ENCODE measurements at places on chromosomes 12 and 14.
A peak's percentile ranks its signal among the peaks of the same experiment; 100 is the strongest.

DNA sequence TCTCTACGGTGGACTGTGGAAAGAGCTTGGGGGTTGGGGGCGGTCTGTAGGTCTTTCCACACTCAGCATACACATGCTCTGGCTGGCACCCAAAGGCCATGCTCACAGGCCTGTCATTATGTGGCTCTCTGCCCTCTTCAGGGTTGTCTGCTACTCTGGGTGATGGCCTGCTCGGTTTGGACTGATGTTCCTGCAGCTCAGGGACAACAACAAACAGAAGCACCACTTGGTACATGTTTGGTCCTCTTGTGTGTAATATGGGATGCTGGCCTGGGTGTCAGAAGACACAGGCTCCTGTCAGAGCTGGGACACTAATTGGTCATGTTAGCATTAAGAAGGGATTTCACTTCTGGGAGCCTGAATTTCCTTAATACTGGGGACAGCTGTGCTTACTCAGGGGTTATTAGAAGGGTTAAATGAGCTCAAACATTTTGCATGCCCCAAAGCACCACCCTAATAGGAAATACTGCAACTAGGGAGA, 32.7 kb upstream of the SELPLG start:
- DNase-seq = no peak

- DNase-seq = no peak
These were observed 108.0 kb upstream of the TMEM132D start for GRCh38 chr12:130011611-130012385.

DNA sequence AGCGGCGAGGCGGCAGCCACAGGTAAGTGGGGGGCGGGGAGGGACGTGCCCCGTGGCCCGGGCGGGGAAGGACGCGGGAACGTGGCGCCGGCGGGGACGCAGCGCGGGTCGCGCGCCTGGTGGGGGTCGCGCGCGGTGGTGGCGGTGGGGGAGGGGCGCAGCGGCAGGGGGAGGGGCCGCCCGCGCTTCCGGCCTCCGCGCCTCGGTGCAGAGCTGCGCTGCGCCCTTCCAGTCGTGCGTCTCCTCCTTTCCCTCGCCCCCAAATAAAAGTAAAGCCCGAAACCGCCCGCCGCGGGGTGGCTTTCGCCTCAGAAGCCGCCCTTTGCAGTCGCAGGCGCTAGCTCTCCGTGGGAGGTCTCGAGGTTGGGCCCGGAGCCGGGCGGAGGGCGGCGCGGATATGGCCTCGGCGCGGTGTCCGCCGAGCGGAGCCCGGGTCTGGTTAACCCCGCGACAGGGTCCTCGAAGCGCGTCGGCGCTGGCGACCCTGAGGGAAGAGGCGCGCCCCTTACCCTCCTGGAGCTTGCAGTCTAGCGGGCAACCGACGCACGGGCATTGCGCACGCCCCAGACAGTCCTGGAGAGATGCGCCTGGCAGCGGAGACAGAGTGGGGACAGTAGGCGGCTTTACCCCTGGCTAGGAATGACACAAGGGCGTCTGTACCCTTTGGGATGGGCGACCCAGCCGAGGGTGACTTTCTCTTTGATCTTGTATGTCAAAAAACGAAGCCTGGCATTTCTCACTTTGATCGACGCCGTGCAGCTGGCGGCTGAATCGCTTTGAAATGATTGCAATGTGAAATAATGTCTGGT, 589 bp downstream of the ATF1 start:
- peak; percentile 78 for DNase-seq

DNA sequence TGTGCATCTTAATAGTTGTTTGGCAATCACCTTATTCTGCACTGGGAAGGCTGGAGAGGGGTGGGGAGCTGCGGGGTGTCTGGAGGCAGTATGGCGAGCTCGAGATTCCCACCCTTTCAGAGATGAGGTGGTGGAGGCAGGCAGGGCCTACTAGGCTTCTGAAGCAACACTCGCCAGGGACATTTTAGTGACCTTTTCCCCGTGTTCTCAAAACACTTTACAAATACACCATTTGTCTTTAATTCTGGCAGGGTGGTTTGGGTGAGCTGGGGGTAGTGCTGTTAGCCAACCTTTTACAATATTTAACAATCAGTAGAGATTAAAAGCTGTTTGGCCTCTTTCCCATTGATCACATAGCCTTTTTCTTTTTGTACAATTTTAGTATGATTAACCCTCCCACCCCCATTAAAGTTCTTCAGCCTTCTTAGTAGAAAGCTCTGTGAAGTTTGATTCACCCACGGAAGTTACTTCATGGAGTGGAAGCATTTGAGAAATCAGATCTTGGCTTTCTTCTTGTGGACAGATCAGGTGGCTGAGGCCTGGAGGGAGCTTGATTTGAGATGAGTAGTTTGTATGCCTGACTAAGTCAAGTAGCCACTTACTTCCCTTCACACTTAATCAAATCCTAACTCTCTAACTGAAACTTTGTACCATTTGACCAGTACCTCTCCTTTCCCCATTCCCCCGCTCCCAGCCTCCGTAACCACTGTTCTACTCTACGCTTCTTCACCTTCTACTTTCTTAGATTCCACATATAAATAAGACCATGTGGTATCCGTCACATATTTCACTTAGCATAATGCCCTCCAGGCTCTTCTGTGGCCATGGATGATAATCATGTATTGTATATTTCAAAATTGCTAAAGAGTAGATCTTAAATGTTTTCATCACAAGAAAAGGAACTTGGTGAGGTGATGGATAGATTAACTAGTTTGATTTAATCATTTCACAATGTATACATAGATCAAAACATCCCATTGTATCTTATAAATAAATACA, 41.0 kb downstream of the TRAF3 start:
- DNase-seq = no peak

DNA sequence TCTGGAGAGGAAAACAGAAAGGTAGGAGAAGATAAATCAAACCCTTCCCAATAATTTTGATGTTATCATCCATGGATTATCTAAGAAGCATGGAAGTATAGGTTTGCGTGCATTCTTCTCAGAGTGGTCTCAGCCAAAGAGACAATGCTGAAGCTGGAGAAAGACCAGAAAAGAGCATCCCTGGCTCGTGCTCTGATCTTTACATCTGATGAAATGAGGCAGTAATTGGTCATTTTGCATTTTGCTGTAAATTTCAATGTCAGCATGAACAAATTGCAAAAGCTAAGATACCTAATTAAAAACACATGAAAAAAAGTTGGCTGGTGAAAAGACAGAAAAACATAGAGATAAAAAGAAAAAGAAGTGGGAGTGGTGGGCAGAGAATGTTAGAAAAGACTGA, 252.4 kb downstream of the ITPR2 start:
- DNase-seq = no peak

DNA sequence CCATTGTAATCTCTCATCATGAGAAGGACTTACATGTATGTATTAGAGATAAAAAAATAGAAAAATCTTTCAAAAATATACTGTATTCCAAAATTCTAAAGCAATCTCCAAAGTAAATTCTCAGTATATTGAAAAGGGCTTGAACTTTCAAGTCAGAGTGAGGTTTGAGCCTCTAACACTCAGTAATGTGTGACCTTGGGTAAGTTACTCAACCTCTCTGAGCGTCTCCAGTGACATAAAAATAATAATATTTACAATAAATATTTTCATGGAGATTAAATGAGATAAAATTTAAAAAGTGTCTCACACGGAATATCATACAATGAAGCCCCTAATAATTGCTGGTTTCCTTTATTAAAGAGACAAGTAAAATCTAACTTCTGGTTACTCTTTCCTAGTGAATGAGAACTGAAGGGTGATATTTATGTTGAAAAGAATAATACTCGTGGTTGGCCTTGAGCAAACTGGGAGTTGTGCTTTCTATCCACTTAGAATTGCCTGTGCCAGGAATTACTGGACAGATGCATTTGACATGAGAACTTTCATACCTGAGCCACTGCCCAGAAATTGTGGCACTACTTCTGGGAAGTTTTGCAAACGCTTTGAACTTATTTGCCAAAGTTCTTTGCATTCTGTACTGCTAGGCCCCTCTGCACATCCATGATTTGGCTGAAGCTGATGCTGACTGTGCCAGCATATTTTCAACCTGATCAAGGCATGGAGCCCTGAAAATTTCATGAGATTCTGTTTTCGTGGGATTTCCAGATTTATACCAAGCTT, 933.7 kb downstream of the GALC start:
- DNase-seq = no peak

DNA sequence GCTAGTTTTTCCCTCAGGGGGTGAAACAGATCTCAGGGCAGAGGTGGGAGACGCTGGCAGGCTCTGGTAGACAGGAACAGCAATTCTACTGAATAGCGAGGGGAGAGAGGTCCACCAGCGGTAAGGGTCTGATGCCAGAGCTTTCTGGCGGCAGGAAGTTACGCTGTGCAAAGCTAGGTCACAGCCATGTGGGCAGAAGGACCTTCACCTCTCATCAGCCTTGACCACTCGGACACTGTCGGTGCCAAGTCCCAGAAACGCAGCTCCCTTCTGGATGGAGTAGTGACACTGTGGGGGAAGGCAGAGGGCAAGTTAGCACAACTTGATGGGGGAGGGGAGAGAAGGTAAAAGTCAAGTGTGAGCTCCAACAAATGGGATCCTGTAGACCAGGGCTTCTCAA, 10.3 kb upstream of the ZNF740 start:
- no peak for DNase-seq

GRCh38 chr12:12718853-12719252, 1.7 kb downstream of the CDKN1B start:
- peak; percentile 26 for DNase-seq

DNA sequence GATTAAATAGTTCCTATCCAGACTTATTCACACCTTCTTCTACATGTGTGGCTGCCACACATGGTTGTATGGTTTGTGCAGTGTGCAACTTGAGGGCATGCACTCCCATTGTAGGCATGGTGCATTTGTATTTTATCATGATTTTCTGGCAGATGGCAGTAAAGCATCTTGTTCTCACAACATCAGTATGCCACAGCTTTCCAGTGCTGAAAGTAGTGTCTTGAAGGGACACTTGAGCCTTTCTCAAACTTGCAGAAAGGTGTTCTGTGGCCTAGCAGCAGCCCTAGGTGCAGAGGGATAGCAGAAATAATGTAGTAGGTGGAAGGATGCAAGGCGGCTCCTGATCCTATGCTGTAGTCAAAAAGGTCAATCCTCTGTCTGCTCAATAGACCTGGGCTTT, 72.9 kb downstream of the LMNTD1 start:
- no peak for DNase-seq

DNA sequence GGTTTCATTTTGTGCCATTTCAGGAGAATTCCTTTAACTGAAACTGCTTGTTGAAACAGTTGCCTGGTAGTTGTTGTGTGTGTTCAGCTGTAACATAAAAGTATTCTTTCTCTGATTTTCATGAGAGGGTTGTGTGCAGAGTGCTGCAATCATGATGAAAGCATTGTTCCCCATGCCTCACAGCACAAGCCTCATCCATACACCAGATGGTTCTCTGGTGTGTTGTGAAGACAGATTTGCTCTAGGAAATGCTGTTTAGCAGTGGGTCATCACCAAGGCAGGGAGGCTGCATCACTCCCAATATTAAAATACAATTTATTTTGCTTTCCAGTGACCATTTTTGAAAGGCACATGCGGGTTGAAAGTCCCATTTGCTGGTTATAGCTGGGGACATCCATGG, 404.4 kb downstream of the AACS start:
- DNase-seq = no peak

- peak; percentile 41 for DNase-seq
These were observed 883 bp downstream of the FOXJ2 start for GRCh38 chr12:8033153-8034044.

- DNase-seq = no peak
These were observed 134.9 kb downstream of the SLC5A8 start for GRCh38 chr12:101074940-101075680.

DNA sequence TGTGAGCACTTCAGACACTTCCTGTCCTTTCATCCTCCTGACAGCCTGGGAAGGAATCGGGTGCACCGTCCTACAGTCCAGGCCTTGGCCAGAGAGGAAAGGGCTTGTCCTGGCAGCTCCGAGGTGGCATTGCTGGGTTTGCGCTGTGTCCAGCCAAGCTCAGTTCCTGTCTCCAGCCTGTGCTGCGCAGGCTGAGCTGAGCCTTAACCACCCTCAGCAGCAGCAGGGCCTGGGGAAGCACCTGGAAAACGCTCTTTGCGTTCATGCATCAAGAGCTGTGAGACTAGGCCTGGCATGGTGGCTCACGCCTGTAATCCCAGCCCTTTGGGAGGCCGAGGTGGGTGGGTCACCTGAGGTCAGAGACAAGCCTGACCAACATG, 33.7 kb upstream of the EML1 start:
- no peak for DNase-seq

DNA sequence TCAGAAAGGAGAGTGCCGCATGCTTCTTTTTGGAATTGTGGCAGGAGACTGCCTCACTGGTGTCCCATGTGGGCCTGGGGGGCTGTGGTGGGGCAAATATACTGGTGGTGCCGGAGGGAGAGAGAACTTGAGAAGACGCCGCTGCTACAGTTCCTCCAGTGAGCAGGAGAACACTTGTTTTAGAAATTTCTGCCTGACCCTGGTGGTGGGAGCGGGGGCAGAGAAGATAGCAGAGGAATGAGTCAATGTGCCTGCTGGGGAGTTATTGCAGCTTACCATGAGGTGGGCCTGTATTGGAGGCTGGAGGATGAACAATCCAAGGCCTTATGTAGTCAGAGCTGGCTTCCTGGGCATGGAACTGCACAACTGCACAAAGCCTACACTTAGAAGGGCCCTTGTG, 211.8 kb downstream of the SNAPC1 start:
- no peak for DNase-seq

GRCh38 chr12:79944565-79944964, 9.7 kb upstream of the PPP1R12A start:
- DNase-seq = no peak

GRCh38 chr14:22886500-22887259, 3.7 kb downstream of the REM2 start:
- DNase-seq = peak; percentile 78

DNA sequence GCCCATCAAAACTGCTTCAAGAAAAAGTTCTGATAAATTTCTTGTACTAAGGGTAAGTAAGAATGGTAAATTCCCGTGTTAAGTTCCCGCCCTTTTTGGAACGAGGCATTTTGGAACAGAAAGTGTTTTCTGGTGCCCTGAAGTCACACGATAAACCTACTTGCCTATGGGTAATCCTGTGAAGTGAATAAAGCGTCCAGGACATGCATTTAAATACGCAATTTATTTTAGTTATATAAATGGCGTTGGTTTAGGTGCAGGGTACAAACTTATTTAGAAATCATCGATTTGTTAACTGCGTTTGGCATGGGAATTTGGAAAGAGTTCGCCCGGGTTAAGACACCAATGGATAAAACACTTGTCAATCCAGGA, 715 bp upstream of the RAP1B start:
- no peak for DNase-seq

DNA sequence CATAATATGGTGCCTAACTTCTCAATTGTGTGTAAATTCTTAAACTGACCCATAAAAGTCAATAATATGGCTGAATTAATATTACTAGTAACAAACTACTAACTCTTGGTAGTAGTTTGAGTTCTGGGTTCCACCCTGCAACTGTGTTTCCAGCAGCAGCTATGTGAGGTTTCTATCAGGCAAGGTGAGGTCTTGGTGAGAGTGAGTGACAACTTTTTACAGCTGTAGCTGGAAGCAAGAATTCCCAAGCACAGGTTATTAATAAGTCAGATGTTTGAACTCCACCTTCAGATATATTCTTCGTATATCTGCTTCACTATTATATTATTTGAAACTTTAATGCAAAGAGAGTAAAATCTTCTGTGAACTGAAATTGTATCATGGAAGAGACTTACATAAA, 43.8 kb downstream of the MAP4K5 start:
- DNase-seq = no peak

GRCh38 chr14:81323093-81323492, 77.0 kb downstream of the STON2 start:
- no peak for DNase-seq

GRCh38 chr14:96455588-96455987, 46.6 kb upstream of the PAPOLA start:
- no peak for DNase-seq
